IPS DF 19.7 (cell line): ENCODE measurements at places on chromosomes 12 and 14.

- no peak for DNase-seq
These were observed 943 bp downstream of the TESPA1 start for GRCh38 chr12:54983536-54984101.

GRCh38 chr14:64671591-64671990 is 32.6 kb upstream of the PLEKHG3 start:
- DNase-seq = no peak

DNA sequence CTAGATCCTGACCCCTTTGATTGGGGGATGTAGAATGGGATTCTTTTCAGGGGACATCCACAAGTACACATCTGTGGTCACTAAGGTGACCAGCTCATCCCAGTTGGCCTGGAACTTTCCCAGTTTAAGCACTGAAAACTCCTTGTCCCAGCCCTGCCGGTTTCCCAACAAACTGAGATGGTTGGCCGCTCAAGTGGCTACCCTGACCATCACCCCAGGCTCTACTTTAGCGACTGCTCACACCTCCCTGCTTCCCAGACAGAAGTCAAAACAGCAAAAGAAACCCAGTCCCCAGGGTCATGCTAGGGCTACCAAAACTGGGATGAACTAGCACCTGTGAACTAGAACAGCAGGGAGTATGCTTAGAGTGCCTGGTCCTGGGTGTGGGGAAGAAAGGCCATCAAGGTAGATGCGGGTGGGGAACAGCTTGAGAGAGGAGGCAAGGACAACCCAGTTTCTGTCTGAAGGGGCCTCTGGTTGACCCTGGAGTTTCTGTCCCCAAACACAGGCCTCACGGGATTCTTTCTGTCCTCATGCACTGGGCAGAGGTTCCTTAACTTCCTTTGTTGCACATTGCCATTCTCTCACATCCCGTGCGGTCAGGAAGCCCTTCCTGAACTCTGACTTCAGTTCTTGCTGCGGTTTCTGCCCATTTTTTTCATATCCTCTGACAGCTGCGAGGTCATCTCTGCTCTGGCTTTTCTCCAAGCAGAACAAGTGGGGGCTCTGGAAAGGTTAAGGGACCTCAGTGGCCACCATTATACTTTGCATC is 1.6 kb downstream of the LTB4R start:
- DNase-seq = no peak

- no peak for DNase-seq
These were observed 161.0 kb downstream of the SLC38A4 start for GRCh38 chr12:46664761-46665287.

GRCh38 chr14:76836029-76836630 is 9.9 kb downstream of the LRRC74A start:
- no peak for DNase-seq

DNA sequence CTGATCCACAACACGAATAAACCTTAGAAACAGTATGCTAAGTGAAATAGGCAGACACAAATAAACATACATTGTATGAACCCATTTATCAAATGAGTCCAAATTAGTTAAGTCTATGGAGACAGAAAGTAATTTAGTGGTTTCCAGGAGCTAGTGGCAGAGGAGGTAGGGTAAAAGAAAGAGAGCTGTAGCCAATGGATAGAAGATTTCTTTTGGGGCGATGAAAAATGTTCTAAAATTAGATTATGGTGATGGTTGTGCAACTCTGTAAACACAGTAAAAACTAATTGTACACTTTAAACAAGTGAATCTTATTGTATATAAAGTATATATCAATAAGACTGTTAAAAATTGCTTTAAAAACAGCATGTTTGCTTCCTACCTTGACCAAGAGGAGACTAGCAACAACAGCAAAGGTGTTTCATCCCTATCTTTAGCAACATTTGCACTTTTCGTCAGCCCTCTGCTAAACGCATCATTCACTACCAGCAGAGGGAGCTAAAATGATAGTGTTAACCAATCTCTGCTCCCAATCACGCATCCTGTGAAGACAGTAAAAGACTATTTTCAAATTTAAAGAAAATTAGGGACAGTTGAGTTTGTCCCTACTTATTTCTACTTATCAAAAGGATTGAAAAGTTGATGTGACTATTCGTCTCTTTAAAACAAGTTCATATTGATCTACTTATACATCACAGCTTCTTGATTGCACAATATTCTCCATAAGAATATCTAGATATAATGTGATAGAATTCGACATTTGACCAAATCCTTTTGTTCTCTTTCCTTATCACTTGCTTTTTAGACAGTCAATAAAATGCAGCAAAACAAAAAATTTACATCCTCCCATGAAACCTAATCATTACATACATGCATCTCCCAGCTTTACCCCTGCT is 24.0 kb upstream of the LGR5 start:
- DNase-seq = no peak

DNA sequence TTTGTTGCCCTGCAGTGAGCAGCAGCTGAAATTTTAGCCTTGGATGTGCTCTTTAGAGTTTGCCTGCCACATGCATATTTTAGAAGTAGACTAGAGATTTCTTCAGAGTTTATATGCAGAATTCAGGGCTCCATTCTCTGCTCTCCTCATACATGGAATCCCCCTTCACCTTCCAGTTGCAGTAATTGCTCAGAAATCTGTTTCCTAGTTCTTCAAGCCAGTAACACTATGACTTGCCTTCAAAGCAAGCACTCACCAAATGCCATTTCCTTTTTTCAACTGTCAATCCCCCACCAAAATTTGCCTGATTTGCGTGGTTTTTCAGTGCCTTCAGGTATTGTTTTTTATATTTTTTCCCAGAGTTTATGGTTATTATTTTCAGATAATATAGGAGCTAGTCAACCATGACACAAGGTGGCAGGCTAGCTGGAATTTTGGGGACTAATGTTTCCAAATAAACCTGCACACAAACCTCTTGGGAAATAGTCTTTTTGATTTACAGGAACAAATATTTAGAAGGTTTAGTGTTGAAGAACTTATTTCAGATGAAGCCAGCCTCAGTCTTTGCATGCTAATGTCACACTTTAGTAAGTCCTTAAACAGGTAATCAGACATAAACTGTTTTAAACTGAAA is 79.2 kb downstream of the ASCL1 start:
- DNase-seq = no peak

- no peak for DNase-seq
These were observed 319.8 kb downstream of the ALG10 start for GRCh38 chr12:34342048-34342447.

DNA sequence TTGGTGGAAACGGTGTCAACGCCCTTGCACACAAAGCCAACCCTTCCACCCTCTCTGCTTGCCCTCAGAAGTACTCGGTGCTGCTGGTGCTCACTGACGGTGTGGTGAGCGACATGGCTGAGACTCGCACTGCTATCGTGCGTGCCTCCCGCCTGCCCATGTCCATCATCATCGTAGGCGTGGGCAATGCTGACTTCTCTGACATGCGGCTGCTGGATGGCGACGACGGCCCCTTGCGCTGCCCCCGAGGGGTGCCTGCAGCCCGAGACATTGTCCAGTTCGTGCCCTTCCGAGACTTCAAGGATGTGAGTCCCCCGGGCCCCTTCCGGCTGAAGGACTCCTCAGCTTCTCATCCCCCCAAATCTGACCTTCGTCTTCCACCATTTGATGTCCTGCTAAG is 5.7 kb downstream of the CPNE6 start:
- DNase-seq = no peak

DNA sequence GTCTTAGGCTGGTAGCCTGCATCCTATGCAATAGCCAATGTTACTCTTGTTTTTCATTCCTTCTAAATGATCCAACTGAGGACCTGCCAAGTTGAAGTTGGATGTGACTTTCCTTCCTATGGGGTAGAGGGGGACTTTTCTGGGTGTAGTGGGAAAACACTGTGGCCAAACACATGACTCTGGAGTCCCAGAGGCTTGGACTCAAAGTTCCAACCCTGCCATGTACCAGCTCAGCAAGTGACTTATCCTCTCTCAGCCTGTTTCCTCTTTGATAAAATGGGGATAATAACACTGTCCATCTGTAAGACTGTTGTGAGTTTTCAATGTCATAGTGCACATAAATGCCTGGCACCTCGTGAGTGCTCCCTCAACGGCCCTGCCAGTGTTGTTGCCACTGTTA is 97.0 kb downstream of the ZFP36L1 start:
- DNase-seq = no peak

DNA sequence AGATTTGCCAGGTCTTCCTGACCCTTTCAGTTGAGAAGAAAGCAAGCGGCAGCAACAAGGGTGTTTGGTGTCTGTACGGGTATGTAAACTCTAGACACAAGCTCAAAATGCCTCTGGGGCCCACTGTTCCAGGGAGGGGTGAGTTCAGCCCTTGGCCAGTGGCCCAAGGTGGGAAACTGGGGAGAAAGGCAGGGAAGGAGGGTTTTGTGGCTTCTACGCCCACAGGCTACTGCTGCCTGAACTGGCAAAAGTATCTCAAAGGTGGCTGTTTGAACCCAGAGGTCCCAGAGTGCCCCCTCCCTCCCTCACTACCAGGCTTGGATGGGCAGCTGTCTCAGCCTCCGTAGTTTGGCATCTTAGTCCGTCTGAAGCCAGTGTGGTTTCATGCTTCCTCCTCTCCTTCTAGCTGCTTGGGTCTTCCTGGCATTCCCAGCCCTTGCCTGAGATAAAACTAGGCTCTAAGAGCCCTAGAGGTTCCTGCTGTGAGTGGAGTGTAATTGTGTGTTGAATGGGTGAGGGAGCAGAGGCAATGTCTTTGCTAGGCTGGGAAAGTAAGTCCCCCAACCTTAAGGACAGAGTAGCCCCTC is 5.5 kb downstream of the HOXC5 start:
- no peak for DNase-seq

- DNase-seq = no peak
These were observed 149.8 kb upstream of the GZMB start for GRCh38 chr14:24783791-24784190.

GRCh38 chr14:69580009-69580577 is 5.4 kb upstream of the CCDC177 start:
- no peak for DNase-seq

- no peak for DNase-seq
These were observed 930.5 kb upstream of the NOVA1 start for GRCh38 chr14:27528328-27528727.

DNA sequence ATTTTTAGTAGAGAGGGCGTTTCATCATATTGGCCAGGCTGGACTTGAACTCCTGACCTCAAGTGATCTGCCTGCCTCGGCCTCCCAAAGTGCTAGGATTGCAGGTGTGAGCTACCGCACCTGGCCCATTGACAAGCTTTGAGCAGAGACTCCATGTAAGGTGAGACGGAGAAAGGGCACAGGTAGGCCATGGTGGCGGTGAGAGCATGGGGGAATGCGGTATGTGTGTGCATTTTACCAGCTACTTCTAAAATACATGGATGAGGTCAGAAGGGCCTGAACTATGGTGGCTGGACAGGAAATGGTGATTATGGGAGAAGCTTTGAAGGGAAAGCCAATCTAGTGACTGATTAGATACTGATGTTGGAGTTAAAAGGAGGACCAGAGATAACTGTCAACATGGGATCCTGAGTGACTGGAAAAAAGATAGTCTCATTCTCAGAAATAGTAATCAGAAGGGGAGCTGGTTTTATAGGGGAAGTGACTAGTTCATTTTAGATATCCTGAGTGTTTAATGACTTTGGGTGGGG is 21.9 kb upstream of the PTPRB start:
- DNase-seq = no peak

DNA sequence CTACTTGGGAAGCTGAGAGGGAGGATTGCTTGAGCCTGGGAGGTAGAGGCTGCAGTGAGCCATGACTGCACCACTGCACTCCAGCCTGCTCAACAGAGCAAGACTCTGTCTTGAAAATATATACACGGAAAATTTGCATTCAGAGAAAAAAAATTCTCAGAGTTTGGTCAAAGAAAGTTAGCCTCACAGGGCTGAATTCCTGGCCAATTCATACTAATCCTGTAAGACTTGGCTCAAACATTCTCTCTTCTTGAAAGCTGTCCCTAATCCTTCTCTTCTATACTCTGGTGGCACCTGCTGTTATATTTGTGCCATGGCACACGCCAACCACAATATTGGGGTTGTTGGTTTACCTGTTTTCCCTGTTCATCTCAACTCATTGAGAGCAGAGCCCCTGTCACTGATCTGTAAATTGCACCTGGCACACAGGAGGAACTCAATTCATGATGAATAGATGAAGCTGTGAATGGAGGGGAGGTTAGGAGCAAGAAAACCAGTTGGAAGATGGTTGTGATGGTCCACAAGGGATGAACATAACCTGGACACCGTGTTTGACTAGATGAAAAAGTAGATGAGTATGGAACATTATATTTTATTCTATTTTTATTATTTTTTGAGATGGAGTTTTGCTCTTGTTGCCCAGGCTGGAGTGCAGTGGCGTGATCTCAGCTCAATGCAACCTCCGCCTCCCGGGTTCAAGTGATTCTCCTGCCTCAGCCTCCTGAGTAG is 36.8 kb upstream of the SPTSSA start:
- no peak for DNase-seq

DNA sequence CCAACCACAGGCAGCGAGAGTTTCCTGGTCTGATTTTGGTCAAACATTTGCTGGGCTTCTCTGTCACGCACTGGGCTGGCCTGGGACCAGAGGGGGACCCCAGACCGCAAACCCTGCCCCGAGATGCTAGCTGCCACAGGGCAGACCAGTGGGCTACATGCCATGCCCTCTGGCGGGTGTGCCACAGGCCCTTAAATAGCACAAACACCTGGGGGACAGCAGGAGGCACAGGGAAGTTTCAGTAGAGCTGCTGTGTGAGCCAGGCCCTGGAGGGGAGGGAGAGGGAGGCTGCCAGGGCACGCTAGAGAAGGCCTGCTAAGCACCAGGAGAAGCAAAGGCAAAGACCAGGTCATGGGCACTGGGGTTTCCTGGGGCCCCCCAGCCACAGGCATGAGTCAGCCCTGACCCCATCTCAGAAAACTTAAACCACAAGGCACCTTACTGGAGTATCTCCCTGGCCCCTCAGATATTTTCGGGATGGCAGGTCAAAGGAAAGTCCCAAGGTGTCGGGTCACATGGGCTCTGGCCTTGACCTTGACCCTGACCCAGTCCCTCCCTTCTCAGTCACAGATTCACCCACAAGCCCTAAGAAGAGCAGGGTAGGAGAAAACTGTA is 29.2 kb downstream of the ITPK1 start:
- DNase-seq = no peak

DNA sequence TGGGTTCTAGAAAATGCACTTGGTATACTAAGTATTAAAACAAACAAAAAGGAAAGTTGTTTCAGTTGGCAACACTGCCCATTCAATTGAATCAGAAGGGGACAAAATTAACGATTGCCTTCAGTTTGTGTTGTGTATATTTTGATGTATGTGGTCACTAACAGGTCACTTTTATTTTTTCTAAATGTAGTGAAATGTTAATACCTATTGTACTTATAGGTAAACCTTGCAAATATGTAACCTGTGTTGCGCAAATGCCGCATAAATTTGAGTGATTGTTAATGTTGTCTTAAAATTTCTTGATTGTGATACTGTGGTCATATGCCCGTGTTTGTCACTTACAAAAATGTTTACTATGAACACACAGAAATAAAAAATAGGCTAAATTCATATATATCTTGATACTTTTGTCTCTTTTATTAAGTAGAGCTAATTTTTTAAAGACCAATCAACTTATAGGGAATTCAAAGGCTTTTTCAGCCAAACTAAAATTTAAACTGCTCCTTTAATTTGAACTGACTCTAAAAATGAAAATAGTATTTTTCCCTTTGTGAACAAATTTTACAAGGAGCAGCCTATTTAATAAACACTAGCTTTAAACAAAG is 2.8 kb downstream of the FOXG1 start:
- DNase-seq = no peak
